ENCODE measurements at places on chromosomes 13 and 19. TPM values are rescaled to one million over a fixed set of nuclear protein-coding genes. Genes with fewer than 3 reads are reported as not detected.

The PLIN4 gene
- 0.70 TPM for total RNA-seq

DNA sequence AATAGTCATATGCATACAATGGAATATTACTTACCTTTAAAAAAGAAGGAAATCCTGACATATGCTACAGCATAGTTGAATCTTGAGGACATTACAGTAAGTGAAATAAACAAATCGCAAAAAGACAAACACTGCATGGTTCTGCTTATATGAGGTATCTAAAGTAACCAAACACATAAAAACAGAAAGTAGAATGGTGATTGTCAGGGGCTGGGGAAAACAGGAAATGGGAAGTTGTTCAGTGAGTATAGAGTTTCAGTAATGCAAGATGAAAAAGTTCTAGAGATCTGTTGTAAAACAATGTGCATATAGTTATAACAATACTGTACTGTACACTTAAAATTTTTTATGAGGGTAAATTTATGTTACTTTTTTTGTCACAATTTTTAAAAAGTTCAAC, 219.4 kb downstream of the KLF5 start:
- no peak overlapping the region for H3K4me3 ChIP-seq
- H3K36me3 ChIP-seq = no peaks in the 10 kb centered on the region
- no peaks in the 10 kb centered on the region for H3K27me3 ChIP-seq
- no peak for DNase-seq
- H3K27ac ChIP-seq = no peak overlapping the region

GRCh38 chr13:102620516-102620915, 23.7 kb downstream of the TPP2 start:
- no peaks in the 10 kb centered on the region for H3K27me3 ChIP-seq
- H3K36me3 ChIP-seq = peaks cover 75% of the 10 kb centered on the region
- H3K4me3 ChIP-seq = no peak overlapping the region
- H3K27ac ChIP-seq = no peak overlapping the region
- no peak for DNase-seq

The ZNF69 gene
- total RNA-seq = 60.4 TPM

The HIF3A gene
- 70.5 TPM for total RNA-seq

The TMEM147 gene
- 164 TPM for total RNA-seq

DNA sequence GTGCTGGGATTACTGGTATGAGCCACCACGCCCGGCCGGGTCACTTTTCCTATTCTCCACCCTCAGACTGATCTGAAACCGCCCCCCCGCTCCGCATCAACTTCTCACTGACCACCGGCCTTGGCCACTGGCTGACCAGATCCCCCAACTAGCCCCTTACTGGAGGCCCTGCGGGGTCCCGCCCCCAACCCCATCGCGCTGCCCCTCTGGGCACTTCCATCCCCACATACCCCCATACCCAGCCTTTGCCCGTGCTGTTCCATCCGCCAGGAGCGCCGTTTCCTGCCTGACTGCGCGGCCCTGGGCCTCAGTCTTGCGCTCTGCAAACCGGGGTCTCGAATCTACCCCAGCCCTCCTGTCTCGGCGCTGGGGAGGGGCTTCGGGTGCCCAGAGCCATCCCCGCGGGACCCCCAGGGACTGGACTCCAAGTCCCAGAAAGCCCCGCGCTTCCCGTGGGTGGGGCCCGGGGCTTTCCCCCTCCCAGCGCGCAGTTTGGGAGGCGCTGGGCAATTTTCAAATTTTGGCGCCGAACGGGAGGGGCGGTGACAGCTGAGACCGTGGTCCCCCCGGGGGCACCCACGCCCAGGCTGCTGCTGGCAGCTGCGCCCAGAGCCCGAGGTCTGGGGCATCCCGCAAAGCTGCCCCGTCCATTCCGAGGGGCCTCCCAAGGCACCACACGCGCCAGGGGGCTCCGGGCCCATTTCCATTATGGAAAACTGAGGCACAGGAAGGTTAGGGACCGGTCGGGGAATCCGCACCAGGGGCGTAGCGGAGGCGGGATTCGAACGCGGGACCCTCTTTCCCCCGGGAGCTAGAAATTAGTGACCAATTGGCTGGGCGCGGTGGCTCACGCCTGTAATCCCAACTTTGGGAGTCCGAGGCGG, 5.2 kb upstream of the LMNB2 start:
- H3K36me3 ChIP-seq = no peaks in the 10 kb centered on the region
- H3K27me3 ChIP-seq = no peaks in the 10 kb centered on the region
- DNase-seq = peak; percentile 80
- peak overlapping the region; percentile 88 for H3K27ac ChIP-seq

The ZNF429 gene
- 18.9 TPM for total RNA-seq

- no peaks in the 10 kb centered on the region for H3K27me3 ChIP-seq
- no peak overlapping the region for H3K4me3 ChIP-seq
- no peaks in the 10 kb centered on the region for H3K4me1 ChIP-seq
- DNase-seq = no peak
- H3K36me3 ChIP-seq = peaks cover 7% of the 10 kb centered on the region
These were observed 15.4 kb downstream of the LILRA1 start for GRCh38 chr19:54608792-54609191.

GRCh38 chr19:30229525-30230174, 142.5 kb upstream of the ZNF536 start:
- H3K4me1 ChIP-seq = peaks cover 30% of the 10 kb centered on the region
- H3K4me3 ChIP-seq = peak overlapping the region; percentile 73
- no peak overlapping the region for H3K27ac ChIP-seq
- peak; percentile 36 for DNase-seq
- peaks cover 76% of the 10 kb centered on the region for H3K27me3 ChIP-seq
- H3K36me3 ChIP-seq = no peaks in the 10 kb centered on the region

The TMED1 gene
- total RNA-seq = 37.2 TPM

The TSSK6 gene
- 4.9 TPM for total RNA-seq
